T-helper 9 cell (primary cell): ENCODE measurements at places on chromosomes 16 and 17.

- no peak for DNase-seq
Observed at GRCh38 chr16:48064971-48065370, 90.8 kb downstream of the ABCC12 start.

DNA sequence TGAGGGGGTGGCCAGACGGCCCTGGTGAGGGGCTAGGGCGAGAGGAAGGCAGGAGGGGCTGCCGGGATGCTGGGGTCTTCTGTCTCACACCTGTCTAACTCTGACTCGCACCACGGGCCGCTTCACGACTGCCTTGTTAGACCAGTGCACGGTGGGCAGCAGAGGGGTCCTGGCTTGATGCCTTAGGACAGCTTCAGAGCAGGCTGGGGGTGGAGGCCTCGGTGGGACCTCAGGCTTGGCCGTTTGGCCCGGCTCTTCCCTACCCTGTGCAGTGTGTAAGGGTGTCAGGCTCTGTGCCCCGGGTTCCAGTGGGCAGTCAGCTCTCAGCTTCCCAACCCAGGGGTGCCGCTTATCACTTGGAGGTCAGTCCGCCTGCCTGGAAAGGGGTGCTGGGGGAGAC is 100.7 kb downstream of the OR1D5 start:
- no peak for DNase-seq

- DNase-seq = no peak
Observed at GRCh38 chr17:58822148-58823050, 66.7 kb downstream of the PPM1E start.

DNA sequence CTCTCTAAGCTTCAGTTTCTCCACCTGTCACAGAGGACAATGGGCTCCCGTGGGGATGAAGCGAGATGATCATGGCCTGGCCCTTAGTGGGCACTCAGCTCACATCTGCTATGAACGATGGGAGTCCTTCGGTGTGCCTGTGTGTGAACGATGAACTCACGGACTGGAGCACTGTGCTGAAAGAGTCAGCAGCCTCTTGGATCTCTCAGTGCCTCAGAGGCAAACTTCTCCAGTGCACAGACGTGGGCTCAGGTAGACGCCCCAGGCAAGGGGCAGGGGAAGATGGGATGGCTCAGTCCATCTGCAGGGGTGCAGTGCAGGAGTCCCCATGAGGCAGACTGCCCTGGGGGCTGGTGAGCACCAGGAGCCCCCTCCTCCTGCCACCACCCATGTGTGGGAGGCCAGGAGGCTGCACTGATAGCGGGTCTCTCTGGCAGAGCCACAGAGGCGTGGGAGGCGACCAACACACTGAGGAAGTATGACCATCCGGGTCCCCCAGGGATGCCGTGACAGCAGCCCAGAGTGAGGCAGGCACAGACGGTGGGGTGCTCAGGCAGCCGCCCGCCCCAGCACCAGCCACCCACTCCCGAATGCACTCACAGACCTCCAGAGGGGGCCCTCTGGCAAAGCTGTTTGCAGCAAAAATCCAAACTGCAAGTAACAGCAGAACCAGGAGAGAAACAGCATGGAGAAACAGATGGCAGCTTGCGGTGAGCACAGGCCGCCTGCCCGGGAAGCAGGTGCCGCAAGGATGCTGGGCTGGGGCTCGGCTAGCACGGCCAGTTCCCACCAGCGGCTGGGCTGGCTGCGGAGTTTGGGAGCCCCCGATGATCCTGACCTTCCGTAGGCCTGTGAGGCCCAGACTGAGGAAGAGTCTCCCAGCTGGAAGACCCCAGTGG is 82.7 kb downstream of the RPH3AL start:
- DNase-seq = no peak

- no peak for DNase-seq
Observed at GRCh38 chr17:43942051-43942685, at the start of gene PPY. PPY (minus strand) TSS chr17:43942476; CDS start chr17:43941654, 822 bp downstream.

DNA sequence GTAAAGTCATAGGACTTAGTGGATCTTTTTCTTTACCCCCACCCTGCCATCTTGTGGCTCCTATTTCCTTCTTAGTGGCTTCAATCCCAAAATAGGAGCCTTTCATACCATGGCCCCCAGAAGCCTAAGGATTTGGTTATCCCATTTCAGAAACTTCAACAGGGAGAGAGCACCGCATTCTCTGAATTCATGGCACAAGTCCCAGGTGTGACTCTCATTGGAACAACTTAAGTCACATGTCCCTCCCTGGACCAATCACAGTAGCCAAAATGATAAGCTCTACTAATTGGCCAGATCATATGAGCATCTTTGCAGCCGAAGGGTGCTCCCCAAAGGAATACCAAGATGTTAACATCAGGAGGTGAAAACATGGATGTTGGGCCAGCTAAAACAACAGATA is 43.2 kb downstream of the AXIN2 start:
- no peak for DNase-seq

- no peak for DNase-seq
Observed at GRCh38 chr16:76193906-76194615, 83.1 kb upstream of the CNTNAP4 start.

GRCh38 chr16:14356064-14356463 is 274.0 kb downstream of the PARN start:
- DNase-seq = no peak

- no peak for DNase-seq
Observed at GRCh38 chr17:37432671-37433070, 26.0 kb downstream of the TADA2A start.
